HFFc6 (cell line): ENCODE measurements at places on chromosomes 2 and 18. TPM values are rescaled to one million over a fixed set of nuclear protein-coding genes. Genes with fewer than 3 reads are reported as not detected.

- DNase-seq = no peak
These were observed 65.5 kb downstream of the SOWAHC start for GRCh38 chr2:109679626-109680025.

- DNase-seq = no peak
These were observed 400.3 kb downstream of the MTX2 start for GRCh38 chr2:176669398-176670174.

DNA sequence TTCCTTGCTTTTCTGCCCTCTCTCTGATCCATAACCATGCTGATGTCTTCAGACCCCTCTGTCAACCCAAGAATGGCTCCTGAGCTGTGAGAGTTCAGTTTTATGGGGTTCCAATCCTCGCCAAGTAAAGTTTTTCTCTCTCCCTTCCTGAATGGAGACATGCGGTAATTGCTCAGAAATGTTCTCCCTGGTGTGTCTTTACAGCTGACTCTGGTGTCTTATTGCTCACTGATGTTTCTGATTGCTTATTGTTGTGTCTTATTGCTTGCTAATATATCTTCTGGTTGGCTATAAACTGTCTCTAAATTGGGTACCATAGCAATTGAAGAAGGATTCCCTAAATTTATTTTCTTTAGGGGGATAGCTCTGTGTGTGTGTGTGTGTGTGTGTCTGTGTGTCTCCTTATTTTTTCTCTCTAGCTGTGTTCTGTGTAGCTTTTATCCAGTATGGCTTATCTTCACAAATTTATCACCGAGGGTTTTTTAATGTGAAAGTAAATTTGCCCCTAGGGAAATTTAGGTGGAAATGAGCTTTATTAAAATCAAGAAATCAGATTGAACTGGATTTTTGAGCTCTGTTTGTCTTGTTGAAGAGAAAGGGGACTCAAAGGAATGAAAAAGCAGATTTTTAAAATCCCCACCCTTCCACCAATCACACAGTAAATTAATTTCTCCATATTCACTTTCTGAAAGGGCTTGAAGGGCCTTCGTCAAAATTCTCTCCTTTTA is 19.5 kb downstream of the MGAT5 start:
- no peak for DNase-seq

GRCh38 chr2:170817093-170818035 is 677 bp downstream of the GAD1 start:
- no peak for DNase-seq

- DNase-seq = peak; percentile 7
These were observed 51.7 kb upstream of the OTX1 start for GRCh38 chr2:62998949-62999348.

The KCNIP3 gene
- total RNA-seq = 0.60 to 3.0 TPM (median 2.0 TPM) in 3 replicates

The MOGAT1 gene
- not detected in 3 replicates for total RNA-seq

The RUFY4 gene
- total RNA-seq = not detected in 3 replicates

The SDC1 gene
- total RNA-seq = 92.1 to 135 TPM (median 99.6 TPM) in 3 replicates
